NCI-H2029 treated with DMSO at 0.1 percent for 48 hours (cell line): ENCODE measurements at places on chromosomes 16 and 17.

DNA sequence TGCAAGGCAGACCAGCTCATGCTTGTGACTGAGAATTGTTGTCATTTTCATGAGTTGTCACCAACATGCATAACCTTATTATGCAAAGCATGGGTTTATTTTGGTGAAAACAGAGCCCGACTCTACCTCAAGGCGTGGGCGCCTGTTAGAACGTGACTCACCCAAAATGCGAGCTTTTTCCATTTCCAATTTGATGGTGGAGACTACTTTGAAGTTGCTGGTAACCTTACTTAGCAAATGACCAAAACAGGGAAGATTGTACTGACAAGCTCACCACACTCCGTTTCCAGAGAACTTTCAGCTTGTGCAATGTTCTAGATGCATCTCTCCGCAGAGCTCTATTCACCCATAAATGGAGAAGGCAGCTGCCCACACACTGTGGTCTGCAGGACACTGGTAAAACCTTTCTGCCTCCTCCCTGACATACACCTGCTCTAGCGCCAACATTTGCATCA is 284.5 kb downstream of the MAF start:
- DNase-seq: no peak

- no peak for DNase-seq
These were observed 147.9 kb upstream of the MON1B start for GRCh38 chr16:77043076-77043475.

DNA sequence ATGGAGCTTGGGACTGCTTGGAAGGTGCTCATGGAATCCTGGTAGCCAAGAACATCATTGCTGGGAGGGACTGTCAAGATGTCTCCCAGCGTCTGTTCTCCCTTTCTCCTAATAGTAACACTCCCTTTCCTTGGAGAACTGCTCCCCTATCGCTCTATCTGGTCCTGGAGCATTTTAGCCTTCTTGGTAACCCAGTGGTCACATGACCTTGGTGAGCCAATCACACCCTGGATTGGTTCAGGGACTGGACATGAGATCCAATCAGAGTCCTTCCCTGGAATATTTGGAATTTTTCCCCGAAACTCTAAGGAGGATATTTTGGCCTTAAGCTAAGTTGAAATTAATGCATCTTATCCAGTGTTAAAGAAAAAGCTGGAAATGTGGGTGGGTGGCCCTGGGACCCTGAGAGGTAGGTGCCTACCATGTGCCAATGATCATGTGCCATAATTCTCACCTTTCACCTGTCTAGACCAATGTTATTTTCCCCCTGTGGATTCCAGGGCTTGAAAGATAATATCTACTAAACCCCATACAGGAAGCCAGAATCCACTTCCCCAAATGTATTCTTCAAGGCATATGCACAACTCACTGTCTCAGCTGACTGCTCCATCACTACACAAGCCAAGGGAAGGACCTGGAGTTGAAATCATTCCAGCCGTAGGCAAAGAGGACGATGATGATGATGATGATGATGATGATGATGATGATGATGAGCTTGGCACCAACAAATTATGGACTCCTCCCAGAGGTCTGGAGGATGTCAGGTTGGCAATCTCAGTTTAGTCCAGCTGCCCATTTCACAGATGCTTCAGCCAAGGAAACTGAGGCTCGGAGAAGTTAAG is 193.2 kb downstream of the RAB11FIP4 start:
- DNase-seq: no peak

DNA sequence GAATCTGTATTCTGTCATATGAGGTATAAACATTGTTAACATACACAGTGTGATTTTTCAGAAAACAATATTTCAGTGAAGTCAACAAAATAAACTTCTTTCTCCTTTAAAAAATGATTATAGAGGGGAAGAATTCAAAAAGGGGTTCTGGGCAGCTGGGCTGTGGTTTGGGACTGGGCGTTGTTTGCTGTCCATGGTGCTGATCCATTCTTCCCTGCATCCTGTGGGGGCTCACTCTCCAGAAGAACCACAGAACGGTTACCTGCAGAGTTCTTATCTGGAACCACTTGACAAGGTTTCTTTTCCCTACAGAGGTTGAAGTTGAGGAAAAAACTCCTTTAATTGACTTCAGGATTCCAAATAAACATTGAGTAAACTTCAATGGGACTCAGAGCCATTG is 1091.0 kb downstream of the CDH8 start:
- DNase-seq: no peak

- DNase-seq: no peak
These were observed 8.6 kb downstream of the SARM1 start for GRCh38 chr17:28379814-28380801.

DNA sequence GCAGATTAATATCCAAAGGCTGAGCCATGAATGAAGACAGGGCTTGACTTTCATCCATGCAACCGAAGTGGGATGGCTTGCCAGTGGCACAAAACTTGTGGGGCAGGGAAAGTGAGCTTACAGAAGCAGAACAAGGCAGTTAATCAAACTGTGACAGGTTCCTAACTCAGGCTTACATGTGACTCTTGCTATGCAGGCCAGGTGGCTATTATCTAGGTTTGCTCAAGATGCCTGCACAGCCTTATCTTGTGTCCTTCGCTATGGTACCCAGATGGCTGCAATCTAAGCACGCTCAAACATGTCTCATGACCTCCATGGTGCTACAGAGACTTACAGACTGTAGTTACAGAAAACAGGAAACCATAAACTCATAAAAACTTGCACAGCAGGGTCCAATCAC is 8.6 kb upstream of the DNAH9 start:
- DNase-seq: no peak

DNA sequence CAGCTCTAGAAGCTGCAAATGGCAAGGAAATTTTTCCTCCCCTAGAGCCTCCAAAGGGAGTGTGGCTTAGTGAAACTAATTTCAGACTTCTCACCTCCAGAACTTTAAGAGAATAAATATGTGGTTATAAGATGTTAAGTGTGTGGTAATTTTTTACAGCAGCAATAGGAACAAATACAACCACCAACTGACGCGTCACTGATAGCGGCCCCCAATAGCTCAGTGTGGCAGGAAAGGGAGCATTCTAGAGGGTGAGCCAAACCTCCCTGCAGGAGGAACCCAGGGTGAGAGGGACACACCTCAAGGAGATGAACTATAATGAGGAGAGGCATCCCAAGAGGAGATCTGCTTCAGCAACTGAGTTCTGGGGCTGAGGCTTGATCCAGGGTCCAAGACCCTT is 4.0 kb downstream of the CCL4 start:
- no peak for DNase-seq

DNA sequence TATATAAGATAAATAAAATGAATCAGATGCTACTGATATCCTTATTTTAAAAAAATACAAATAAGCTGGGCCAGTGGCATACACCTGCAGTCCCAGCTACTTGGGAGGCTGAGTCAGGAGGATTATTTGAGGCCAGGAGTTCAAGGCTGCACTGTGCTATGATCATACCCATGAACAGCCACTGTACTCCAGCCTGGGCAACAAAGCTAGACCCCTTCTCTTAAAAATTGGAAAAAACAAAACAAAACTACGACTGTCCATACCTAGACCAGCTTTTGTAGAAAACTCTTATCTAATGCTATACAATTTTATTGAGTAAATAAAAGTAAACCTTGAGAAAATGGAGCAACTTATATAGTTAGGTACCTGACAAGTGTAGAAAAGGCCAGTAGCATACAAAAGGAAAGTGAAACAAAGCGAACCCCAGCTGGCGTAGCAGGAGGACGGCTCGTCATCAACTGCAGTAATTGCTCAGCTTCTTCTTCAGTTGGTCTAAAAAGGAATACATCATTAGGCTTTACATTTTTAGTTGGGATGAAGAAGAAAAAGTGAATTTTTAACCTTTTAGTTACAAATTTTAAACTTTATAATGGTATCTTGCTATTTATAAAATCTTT is 23.6 kb downstream of the INTS2 start:
- no peak for DNase-seq

- DNase-seq: no peak
These were observed 16.5 kb upstream of the PHAF1 start for GRCh38 chr16:67093098-67093726.

DNA sequence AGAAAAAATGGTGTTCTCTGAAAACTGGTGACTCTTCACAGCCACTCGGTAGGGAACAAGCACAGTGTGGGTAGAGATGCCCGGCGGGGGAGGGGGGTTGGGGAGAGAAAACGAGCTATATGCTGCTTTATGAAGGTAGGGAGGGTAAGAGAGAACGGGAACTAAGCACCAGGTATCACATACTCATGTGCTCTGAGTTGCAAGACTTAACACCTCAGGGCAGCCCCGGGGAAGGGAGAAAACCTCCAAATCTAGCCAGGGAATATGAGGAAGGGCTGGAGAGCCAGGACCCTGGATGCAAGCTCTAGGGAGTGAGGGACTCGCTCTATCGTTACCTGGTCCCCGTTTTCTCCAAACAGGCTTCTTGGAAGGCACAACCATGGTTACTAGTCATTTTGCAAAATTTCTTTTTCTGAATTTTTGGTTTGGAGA is 35.3 kb downstream of the HIC1 start:
- no peak for DNase-seq

DNA sequence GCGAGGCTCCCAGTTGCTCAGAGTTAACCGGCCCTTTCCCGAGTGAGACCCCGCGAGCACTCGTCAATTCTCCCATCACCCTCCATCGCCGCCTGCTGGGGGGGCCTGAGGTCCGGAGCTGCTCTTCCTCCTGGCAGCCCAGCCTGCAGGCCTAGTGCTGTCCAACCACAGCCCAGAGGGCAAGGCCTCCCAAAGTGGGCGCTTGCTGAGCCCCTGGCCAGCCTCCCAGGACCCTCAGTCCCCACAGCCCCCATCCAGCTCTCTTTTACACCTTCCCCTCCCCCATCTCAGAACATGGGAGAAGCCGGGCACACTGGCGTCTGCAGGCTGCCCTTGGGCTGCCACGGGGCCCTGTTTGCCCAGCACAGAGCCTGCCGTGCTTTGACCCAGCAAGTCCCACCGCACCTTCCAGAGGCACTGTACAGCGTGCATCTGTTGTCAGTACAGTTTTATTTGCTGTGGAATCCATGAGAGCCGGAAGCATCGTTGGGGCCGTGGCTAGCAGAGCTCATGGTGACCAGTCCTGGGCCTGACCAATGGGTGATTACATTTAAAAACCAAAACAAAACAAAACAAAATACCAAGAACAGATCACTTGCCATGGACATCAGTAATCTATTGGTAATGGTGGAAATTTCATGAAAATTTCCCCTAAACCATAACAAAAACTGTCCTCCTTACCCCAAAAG is 96.1 kb upstream of the CBX4 start:
- DNase-seq: no peak

GRCh38 chr16:89693931-89694783 is 7.3 kb downstream of the SPATA2L start:
- no peak for DNase-seq

- DNase-seq: no peak
These were observed 1.5 kb downstream of the CLDN7 start for GRCh38 chr17:7260651-7261378.

GRCh38 chr17:83036193-83036592 is 43.2 kb upstream of the METRNL start:
- no peak for DNase-seq

DNA sequence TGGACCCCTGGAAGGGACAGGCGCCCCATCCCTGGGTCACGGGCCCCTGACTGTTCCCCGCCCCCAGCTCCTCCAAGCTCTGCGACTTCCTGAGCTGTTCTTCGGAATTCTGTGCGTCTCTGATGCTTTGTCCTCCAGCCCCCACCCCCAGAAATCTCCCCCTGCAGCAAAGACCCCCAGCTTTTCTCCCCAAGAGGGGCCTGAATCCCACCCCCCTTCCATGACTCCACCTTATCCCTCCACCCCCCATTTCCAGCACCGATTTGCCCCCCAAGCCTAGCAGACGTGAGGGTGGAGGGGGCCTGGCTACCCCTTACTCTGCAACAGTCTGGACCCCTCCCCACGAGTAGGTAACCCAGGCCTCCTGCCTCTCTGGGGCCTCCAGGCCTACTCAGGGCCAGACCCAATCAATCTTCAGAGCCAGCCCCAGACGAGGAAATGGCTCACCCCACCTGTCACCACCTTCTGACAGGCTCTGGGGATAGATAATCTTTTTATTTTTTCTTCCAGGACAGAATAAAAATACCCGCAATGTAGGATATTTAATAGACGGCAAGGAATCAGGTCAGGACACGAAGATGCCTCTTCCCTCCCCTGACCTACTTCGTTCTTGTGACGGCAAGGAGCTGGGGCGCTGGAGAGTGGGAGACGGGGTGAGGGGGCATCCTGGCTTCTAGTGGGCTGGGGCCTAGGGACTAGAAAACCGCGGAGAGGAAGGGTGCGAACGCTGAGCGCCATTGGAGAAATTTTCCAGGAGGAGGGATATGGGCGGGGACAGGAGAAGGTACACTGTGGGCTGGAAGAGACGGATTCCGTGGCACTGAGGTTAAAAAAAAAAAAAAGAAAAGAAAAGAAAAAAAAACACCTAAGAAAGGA is 744 bp upstream of the PLXDC1 start:
- peak; percentile 64 for DNase-seq

DNA sequence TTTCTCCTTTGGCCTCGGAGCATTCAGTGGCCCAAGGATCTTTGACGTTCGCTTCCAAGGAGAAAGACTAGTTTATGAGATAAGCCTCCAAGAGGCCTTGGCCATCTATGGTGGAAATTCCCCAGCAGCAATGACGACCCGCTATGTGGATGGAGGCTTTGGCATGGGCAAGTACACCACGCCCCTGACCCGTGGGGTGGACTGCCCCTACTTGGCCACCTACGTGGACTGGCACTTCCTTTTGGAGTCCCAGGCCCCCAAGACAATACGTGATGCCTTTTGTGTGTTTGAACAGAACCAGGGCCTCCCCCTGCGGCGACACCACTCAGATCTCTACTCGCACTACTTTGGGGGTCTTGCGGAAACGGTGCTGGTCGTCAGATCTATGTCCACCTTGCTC is 1.4 kb downstream of the AOC3 start:
- no peak for DNase-seq

DNA sequence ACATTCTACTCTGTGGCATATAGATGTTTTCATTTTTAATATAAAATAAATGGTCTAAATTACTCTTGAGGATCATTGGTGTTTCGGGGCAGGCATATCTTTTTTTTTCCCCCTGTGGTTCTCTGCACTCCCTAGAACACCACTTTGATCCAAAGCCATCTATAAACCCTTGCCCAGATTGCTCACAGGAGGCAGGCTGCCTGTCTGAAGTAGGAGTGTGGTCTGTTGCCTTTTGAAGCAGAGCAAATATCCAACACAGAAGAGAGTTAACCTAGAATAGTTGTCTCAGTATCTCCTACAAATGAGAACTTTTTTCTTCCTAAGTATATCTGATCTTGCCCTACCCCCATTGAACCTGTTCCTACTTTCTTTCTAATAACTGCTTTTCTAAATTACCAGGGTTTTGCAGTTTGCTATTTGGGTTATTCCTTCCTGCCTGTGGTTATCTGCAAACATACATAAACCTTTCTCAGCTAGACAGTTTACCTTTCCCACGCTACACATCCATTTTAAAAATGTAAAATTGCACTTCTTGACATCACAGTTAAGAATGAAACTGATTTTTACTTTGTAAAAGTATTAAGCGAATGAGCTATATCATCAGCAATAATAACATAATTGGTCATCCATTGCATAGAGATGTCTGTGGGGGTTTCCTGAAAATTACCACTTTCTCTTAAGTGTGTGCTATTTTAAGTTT is 4.7 kb upstream of the CMTM1 start:
- DNase-seq: no peak
